Activated CD4-positive, alpha-beta T cell treated with anti-CD3 and anti-CD28 coated beads, Interleukin-2, amount 10 ng/mL, durations not matched to agents 24 days and 14 days (primary cell): ENCODE measurements at places on chromosomes 3 and 15. TPM values are rescaled to one million over a fixed set of nuclear protein-coding genes. Genes with fewer than 3 reads are reported as not detected.

Gene U2SURP
- total RNA-seq: 189 and 212 TPM in 2 replicates

Gene NR1I2
- 0.16 and 0.17 TPM in 2 replicates for total RNA-seq

DNA sequence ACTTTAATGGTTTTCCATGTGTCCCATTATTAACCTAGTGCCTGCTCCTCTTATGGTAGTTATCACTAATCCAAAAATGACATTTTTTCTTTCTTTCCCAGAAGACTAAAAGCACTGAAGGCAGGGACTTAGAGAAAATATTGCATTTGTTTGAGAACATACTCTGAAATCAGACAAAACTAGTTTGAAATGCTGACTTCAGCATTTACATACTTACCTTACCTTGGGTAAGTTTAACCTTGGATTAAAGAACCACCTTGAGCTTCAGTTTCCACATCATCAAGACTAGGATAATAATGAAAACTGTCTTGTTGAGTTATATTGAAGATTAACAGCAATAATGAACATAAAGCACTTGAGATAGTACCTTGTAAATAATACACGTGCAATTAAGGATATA, 413.0 kb downstream of the SOX2 start:
- no peaks in the 10 kb centered on the region for H3K27me3 ChIP-seq
- H3K4me3 ChIP-seq: no peak overlapping the region
- no peaks in the 10 kb centered on the region for H3K36me3 ChIP-seq
- DNase-seq: no peak
- H3K27ac ChIP-seq: no peak overlapping the region

DNA sequence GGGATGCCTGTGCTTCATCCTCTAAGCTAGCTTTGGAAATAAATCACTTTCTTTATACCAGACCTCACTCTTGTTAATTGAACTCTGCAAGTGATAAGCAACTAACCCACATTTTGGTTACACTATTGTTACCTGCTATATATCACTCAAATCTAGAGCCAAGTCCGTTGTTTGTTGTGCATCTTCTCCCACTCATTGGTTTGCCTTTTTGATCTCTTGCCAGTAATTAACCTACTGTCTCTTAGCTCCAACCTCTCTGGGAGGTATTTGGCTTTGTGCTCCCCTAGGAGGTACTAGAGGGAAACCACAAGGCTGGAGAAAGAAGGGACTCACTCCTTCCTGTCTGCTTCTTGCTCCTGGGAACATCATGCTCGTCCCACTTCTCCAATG, 12.8 kb upstream of the CRBN start:
- H3K27ac ChIP-seq: peak overlapping the region; percentile 49
- peak overlapping the region; percentile 52 for H3K4me3 ChIP-seq
- no peak for DNase-seq
- H3K4me1 ChIP-seq: peaks cover 21% of the 10 kb centered on the region
- H3K27me3 ChIP-seq: peaks cover 9% of the 10 kb centered on the region
- no peaks in the 10 kb centered on the region for H3K36me3 ChIP-seq

DNA sequence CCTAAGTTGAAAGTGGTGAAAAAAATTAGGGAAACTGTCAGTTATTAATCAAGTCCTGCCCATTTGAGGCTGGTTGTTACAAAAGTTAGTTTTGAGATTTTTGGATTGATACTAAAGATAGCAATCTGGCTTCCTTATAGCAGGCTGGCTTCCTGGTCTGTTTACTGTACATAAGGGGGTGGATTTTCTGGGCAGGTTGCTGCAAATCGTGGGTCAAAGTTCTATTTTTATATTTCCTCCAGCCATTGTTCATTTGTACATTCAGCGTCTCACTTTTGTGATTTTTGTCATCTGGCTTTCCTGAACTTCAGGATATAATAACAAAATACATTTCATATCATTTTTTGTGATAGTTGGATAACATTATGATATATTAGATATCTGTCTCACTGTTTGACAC, 49.5 kb downstream of the CLDN1 start:
- H3K4me1 ChIP-seq: no peaks in the 10 kb centered on the region
- no peak overlapping the region for H3K4me3 ChIP-seq
- H3K27me3 ChIP-seq: peaks cover 2% of the 10 kb centered on the region
- DNase-seq: no peak

DNA sequence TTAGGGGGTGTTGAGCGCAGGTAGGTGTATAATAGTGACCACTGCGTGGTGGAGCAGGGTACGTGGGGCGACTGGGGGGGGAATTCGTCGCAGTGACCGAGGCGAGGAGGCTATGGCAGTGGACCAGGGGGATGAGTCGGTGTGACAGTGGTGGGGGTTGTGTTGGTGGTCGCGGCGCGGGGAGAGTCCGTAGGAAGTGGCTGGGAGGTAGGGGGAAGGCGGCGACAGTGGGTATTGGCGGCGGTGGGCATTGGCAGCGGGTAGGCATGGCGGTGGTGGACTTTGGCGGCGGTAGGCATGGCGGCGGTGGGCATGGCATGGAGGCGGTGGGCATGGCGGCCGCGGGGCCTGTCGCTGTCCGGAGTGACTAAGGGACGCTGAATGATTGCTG, 739 bp downstream of the SNRPN start:
- peaks cover 11% of the 10 kb centered on the region for H3K4me1 ChIP-seq
- H3K27me3 ChIP-seq: peaks cover 2% of the 10 kb centered on the region
- peak overlapping the region; percentile 96 for H3K4me3 ChIP-seq
- peaks cover 10% of the 10 kb centered on the region for H3K36me3 ChIP-seq
- DNase-seq: peak; percentile 65

DNA sequence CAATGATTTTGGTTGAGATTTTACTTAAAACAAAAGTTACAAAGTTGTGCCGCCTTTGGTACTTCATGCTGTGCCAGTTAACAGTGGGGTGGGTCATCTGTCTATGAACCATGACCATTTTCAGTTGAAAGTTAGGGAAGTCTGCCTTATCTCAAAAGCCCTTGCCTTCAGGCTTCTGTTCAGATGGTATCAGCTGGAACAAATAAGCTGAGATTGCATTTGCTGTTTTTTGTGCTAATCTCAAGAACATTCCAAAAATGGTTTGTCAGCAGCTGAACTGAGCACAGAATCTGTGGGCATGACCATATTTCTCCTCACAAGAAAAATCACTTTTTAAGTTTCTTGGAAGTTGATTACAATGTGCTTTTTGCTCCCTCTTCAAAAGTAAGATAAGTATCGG, 142.3 kb downstream of the IL5RA start:
- peaks cover 7% of the 10 kb centered on the region for H3K27me3 ChIP-seq
- no peak overlapping the region for H3K4me3 ChIP-seq
- DNase-seq: no peak
- no peaks in the 10 kb centered on the region for H3K36me3 ChIP-seq
- H3K4me1 ChIP-seq: no peaks in the 10 kb centered on the region
- H3K27ac ChIP-seq: no peak overlapping the region
